ENCODE measurements at places on chromosomes 7 and 10. TPM values are rescaled to one million over a fixed set of nuclear protein-coding genes. Genes with fewer than 3 reads are reported as not detected.
A peak's percentile ranks its signal among the peaks of the same experiment; 100 is the strongest.

DNA sequence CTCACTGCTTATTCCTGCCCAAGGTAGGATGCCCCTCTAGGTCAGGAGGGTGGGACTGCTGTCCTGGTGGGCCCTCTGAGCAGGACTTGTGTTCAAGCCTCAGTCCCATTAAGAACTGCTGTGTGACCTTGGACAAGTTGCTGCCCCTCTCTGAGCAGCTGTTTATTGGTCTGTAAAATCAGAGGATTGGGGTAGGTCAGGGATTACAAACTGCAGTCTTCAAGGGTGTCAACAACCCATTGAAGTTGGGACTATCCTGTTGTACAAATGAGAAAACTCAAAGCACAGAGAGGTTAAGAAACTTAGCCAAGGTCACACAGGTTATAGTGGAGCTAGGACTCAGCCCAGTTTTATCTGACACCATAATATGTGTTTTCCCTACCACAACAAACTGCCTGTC is 55.3 kb downstream of the ZMIZ1 start:
- no peak for DNase-seq

DNA sequence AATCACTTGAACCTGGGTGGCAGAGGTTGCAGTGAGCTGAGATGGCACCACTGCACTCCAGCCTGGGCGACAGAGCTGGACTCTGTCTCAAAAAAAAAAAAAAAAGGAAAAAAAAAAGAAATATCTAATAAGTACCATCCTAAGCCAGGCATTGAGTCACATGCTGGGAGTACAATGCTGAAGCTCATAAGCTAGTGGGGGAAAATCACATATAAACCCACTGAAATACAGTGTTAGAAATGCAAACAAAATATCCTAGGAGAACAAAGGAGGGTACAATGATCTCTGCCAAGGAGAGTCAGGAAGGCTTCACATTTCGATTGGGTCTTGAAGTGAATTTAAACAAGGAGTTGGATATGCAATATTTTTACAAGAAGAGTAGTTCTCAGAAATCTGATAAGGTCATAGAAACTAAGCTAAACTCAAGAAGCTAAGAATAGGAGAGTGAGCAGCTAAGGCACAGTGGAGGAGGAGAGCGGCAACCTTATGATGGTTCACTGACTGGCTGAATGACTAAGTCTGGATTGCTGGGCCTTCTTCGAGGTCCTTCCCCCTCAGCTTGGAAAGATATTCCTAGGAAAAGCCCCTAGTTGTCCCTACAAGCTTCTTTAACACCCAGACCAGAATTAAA is 115.5 kb downstream of the PHTF2 start:
- no peak for DNase-seq

- DNase-seq: no peak
Measured at GRCh38 chr10:124464028-124464965, 2.7 kb downstream of the LHPP start.

The BBIP1 gene
- 15.9 TPM for total RNA-seq

GRCh38 chr10:129194181-129194870 is 272.7 kb upstream of the MGMT start:
- DNase-seq: no peak

- no peak for DNase-seq
Measured at GRCh38 chr7:154855366-154855765, 147.6 kb downstream of the PAXIP1 start.

GRCh38 chr10:84632866-84633265 is 304.5 kb downstream of the CCSER2 start:
- DNase-seq: no peak

DNA sequence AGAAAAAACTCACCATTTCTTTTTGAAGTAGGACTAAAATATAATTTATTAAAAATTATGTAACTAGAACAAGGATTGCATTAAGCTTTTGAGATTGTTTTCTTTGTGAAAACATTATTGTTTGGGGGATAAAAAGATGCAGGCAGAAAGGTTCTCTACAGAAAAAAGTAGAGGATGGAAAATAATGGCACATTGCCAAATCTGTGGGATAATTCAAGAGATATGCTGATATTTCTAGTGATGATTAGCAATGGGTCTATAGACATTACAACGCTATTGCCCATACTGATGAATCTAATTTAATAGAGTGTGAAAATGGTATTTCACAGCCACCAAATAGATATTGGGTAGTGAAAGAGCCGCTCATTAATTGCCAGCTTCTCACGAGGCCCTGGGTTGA is 204.3 kb downstream of the RAPGEF5 start:
- no peak for DNase-seq

- no peak for DNase-seq
Measured at GRCh38 chr7:93327006-93327633, 95.0 kb downstream of the VPS50 start.

DNA sequence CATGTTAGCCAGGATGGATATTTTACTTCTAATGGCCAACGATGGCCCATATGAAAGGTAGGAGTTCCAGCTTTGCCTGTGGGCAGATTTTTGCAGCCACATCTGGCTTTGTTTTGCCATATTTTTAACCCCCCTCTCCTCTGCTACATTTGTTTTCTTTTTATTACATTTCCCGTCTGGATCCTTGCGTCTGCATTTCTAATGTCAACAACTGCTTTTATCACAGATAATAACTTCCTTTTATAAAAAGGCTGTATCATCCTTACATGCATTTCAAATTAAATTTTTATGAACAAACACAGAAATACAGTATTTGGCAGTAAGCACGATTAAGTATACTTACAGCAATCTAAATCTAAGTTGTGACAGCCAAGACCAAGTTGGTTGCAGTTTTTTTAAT is 156.0 kb downstream of the BAMBI start:
- DNase-seq: no peak

The ASZ1 gene
- total RNA-seq: not detected

GRCh38 chr10:63515002-63515763 is 6.0 kb upstream of the REEP3 start:
- DNase-seq: peak; percentile 67

The OSBPL3 gene
- 8.8 TPM for total RNA-seq

- no peak for DNase-seq
Measured at GRCh38 chr10:95327367-95327766, 36.6 kb upstream of the PDLIM1 start.

- DNase-seq: no peak
Measured at GRCh38 chr7:4123823-4124222, 558.3 kb upstream of the FOXK1 start.

DNA sequence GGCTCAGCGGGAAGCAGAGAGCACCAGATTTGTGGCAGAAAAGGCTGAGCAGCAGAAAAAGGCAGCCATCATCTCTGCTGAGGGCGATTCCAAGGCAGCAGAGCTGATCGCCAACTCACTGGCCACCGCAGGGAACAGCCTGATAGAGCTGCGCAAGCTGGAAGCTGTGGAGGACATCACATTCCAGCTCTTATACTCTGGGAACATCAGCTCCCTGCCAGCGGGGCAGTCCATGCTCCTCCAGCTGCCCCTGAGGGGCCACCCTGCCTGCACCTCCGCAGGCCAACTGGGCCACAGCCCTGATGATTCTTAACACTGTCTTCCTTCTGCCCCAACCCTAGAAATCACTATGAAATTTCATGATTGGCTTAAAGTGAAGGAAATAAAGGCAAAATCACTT is 18.6 kb downstream of the CWF19L1 start:
- no peak for DNase-seq

DNA sequence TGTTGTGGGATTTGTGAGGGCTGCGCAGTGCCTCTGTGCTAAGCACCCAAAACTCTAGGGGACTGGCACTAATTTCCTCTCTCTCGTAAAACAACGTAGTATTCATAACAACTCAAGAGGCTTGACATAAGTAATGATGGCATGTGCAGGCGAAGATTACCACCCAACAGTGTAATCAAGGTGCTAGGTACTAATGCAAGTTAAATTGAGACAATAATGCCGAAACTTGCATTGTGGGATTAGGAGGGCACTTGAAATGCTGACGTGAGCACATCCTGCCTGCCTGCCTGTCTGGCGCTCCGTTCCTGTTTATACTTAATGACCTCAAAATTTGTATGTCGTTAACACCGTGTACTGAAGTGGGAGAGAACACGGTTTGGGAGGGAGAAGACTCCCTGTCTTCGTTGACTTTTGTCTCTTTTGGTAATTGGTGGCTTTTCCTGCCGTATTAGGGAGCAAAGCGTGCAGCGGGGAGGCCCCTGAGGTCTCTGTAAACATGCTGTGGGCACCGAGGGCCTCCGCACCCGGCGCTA is 139.0 kb downstream of the MGMT start:
- DNase-seq: peak; percentile 60

- DNase-seq: no peak
Measured at GRCh38 chr10:48284002-48284546, 9.6 kb upstream of the FRMPD2 start.

GRCh38 chr10:51588984-51589383 is 110.4 kb downstream of the CSTF2T start:
- no peak for DNase-seq

DNA sequence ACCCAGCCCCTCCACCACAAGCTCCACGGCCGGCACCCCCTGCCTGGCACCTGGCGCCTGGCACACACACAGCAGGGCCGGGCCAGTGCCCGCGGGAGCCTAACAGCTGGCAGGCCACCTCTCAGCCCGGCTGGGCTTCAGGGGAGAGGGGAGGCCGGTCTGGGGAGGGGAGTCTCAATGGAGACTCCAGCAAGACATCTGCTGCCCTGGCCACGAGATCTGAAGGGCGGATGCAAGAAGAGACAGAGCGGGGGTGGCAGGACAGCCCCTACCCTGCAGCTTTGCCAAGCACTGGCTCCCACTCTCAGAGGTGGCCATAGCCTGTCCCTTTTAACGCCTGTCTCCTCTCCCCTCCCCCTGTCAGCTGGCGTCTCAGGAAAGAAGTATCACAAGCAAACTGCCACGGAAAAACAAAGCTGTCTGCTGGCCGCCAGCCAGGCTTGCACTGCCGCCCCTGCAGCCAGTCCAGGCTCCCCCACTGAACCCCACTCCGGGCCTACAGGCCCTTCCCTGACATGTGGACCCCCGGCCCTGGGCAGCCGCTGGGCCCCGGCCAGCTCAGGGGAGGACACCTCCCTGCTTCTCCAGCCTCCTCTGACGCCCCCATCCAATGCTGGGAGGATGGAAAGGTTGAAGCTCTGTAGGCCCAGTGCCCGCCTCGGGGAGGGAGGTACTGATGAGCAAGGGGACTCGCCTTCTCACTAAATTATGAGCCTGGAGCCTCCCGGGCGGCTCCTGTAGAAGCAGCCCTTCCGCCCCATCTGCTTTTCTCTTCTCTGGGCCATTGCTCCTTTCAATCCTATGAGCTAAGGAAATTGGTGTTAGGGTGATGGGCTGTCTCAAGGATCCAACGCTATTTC is 178.4 kb downstream of the ARHGAP12 start:
- peak; percentile 50 for DNase-seq

DNA sequence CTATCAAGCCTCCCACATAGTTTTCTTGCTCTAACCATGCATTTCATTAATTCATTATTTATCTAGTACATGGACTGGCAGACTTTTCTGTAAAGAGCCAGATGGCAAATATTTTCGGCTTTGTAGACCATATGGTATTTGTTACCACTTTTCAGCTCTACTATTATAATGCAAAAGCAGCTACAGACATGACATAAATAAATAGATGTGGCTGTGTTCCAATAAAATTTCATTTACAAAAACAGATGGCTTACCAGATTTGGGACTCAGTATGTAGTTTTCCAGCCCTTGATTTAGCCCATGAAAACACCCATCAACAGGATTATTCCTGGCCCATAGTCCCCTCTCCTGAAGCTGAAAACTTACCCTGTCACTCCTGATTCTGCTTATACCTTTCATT is 32.1 kb downstream of the PLCE1 start:
- no peak for DNase-seq

DNA sequence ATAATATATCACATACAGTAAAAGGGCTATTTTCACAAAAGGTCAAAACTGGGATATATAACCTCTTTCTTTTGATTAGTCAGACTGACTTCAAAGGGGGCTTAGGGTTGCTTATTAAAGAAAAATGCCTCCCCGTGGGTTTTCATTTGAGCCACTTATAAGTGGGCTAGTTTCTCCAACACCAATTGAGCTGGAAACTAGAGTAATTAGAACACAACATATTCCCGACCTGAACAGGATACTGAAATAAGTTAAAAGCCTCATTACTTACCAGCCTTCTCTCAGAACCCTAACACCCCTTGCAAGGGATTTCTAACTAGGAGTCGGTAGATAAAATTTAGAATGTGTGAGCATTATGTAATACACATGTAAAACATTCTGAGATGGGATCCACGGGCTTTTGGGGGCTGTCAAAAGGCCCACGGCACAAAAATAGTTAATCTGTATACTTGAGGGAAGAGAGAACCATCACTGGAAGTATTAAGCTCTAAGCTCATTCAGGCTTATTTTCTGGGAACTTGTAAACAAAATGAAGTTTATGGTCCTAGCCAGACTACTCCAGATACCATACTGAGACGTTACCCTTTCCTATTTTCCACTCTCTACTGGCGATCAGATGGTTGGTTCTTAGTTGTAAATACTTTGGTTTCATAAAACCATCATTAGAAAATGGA is 29.3 kb upstream of the KMT2E start:
- DNase-seq: no peak

DNA sequence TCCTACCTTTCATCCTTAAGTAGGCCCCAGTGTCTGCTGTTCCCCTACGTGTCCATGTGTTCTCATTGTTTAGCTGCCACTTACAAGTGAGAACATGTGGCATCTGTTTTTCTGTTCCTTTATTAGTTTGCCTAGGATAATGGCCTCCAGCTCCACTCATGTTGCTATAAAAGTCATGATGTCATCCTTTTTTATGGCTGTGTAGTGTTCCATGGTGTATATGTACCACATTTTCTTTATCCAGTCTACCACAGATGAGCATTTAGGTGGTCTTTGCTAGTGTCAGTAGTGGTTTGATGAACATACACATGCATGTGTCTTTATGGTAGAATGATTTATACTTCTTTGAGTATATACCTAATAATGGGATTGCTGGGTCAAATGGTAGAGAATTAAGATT is 146.2 kb upstream of the SLC26A5 start:
- no peak for DNase-seq

DNA sequence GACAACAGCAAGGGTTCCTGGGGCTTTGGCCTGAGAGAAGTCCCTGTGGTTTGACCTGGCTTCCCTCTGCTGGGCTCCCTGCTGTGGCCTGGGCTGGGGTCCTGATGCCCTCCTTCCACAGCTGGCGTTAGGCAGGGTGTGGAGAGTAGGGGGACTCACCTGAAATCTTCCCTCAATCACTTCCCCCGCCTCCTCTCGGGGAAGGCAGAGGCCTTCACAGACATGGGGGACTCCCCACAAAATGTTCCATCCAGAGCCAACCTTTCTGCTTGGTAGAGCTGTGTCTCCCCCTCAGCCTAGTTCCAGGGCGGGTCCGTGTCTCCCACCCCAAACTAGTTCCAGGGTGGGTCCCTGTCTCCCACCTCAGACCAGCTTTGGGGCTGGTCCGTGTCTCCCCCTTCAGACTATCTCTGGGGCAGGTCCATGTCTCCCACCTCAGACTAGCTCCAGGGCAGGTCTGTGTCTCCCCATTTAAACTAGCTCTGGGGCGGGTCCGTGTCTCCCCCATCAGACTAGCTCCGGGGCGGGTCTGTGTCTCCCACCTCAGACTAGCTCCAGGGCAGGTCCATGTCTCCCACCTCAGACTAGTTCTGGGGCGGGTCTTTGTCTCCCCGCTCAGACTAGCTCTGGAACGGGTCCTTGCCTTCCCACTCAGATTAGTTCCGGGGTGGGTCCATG is 2.2 kb downstream of the PVRIG start:
- DNase-seq: no peak

GRCh38 chr10:6757158-6757557 is 177.1 kb upstream of the PRKCQ start:
- no peak for DNase-seq

- no peak for DNase-seq
Measured at GRCh38 chr7:137882806-137883205, 36.0 kb upstream of the DGKI start.
